ENCODE measurements at places on chromosomes 3 and 15. TPM values are rescaled to one million over a fixed set of nuclear protein-coding genes. Genes with fewer than 3 reads are reported as not detected.

KCNAB1 gene
- 23.5 TPM for total RNA-seq

IL17RB gene
- total RNA-seq = 8.7 TPM

ALCAM gene
- 55.5 TPM for total RNA-seq

TEX264 gene
- 35.4 TPM for total RNA-seq

GOLGA6L9 gene
- 14.8 TPM for total RNA-seq

CHRNA7 gene
- total RNA-seq = 6.1 TPM

TTLL3 gene
- total RNA-seq = 115 TPM

CLDN18 gene
- total RNA-seq = not detected

CATSPER2 gene
- total RNA-seq = 5.7 TPM

SRGAP3 gene
- 90.3 TPM for total RNA-seq

IGSF11 gene
- total RNA-seq = 51.5 TPM

HTR3D gene
- total RNA-seq = not detected

CADM2 gene
- total RNA-seq = 137 TPM

MTFMT gene
- 23.9 TPM for total RNA-seq

CCR4 gene
- total RNA-seq = 0.22 TPM

ACTC1 gene
- total RNA-seq = 136 TPM

MKRN3 gene
- total RNA-seq = 34.4 TPM

ALDH1A2 gene
- total RNA-seq = 53.7 TPM

FAN1 gene
- total RNA-seq = 53.0 TPM

CELSR3 gene
- total RNA-seq = 26.3 TPM

DPPA2 gene
- total RNA-seq = not detected

GOLGA6A gene
- total RNA-seq = 0.49 TPM

STAB1 gene
- 53.9 TPM for total RNA-seq

LDHAL6B gene
- total RNA-seq = not detected

TRIM42 gene
- total RNA-seq = not detected

EPHA6 gene
- 22.0 TPM for total RNA-seq

SKOR1 gene
- 0.33 TPM for total RNA-seq

ADGRG7 gene
- total RNA-seq = 0.22 TPM

SH2D7 gene
- not detected for total RNA-seq

DISP2 gene
- total RNA-seq = 3.3 TPM

MST1R gene
- 1.8 TPM for total RNA-seq

BFSP2 gene
- 299 TPM for total RNA-seq

GRAMD1C gene
- 37.1 TPM for total RNA-seq

B2M gene
- total RNA-seq = 1,160 TPM

FETUB gene
- total RNA-seq = not detected

AGTR1 gene
- total RNA-seq = 3.5 TPM

TMEM266 gene
- total RNA-seq = 1.1 TPM

PLOD2 gene
- total RNA-seq = 77.2 TPM

CACNA2D2 gene
- total RNA-seq = 17.4 TPM

ACTRT3 gene
- total RNA-seq = 2.6 TPM

IGDCC3 gene
- total RNA-seq = 5.4 TPM

GPR15 gene
- not detected for total RNA-seq

NR1I2 gene
- 0.38 TPM for total RNA-seq

ITGA11 gene
- 13.7 TPM for total RNA-seq

LRRC34 gene
- 17.3 TPM for total RNA-seq

DZIP3 gene
- 51.1 TPM for total RNA-seq

NR2C2 gene
- 86.9 TPM for total RNA-seq

ACKR4 gene
- 6.6 TPM for total RNA-seq

CACNA2D3 gene
- total RNA-seq = 4.9 TPM

MASP1 gene
- 5.6 TPM for total RNA-seq

All from camera-type eye (tissue), 1 donor.